ENCODE measurements at places on chromosomes 7 and 10.

DNA sequence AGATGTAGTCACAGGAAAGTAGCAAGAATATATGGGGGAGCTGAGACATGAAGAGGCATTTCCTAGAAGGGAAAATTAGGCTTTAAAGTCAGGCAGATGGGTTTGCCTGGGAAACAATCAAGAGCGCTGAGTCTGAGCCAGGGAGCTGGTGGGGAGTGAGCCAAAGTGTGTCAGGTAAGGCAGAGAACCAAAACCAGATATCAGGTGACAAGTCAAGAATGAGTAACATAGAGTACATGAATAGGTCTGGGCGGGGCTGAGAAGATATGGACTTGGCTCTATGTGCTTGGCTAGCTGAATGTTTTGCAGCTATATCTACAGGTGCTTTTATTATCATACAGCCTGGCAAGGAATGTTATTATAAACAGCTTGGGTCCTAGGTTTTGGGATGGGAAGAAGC, 49.3 kb downstream of the GPR141 start:
- no peak for DNase-seq

- DNase-seq = no peak
These were observed 36.6 kb downstream of the RNLS start for GRCh38 chr10:88546497-88546896.

DNA sequence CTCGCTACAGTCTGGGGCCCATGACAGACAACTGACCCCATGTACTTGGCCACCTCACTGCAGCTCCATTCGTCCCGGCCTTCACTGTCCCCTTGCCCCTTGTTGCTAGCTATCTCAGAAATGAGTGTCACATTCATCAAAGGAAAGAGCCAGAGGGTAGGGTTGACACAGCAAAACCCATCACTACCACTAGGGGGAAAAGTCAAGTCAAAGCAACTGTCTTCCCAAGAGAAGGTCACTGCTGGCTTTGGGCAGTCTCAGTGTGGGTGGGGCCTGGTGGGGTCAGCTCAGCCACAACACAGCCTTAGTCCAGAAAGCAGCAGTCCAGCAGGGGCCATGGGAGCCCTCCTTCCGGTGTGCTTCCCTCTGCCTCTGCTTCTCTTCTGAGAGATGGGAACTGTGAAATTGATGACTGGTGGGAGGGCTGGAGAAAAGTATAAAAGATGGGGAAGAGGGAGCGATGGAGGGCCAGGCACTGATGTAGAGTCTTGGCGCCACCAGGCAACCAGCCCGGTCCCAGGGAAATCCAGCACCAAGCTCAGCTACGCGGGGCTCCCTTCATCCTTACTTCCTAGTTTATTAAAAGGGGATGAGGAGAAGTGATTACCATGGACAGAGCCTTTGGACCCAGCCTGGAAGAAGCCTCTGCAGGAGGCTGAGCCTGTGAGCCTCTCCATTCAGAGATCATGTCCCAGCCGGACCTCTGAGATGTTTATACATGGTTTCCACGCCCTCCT, 58.0 kb downstream of the PLXNA4 start:
- no peak for DNase-seq

GRCh38 chr7:74452748-74453321, 871 bp upstream of the GTF2IRD1 start:
- DNase-seq = no peak

DNA sequence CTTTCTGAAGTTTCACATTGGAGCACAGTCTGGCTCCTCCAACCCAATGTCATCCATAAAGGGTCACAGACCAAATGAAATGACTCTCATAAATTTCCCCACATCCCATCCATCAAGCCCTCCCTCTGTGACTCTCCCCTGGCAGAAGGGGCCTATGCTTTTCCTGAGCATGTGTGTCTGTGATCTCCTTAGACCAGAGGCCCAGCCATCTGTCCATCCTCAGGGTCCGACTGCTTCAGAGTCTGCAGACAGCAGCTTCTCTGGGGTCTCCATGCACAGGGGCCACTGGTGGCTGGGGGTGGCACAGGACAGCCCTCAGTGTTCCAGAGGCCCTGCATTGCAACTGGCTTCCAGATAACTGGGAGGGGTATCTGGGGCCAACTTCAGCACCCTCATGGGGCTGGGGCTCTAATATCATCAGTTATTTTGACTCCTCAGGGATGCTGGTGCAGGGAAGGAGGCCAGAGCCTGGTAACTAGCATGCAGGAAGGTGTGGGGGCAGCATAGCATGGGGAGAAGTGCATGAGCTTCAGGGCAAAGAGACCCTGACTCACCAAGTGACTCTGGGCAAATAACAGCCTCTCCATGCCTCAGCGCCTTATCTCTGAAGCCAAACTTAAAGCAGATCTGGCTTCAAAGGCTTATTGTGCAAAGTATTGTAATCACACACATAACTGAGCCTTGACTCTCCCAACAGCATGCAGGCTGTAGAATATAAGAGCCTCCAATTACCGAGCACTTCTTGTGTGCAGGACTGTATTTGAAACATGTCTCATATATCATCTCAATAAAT, 266.9 kb downstream of the GRID1 start:
- DNase-seq = no peak

- DNase-seq = no peak
These were observed 21.9 kb downstream of the CACNB2 start for GRCh38 chr10:18162021-18162627.

GRCh38 chr10:15801641-15802040, 58.7 kb downstream of the MINDY3 start:
- DNase-seq = no peak

DNA sequence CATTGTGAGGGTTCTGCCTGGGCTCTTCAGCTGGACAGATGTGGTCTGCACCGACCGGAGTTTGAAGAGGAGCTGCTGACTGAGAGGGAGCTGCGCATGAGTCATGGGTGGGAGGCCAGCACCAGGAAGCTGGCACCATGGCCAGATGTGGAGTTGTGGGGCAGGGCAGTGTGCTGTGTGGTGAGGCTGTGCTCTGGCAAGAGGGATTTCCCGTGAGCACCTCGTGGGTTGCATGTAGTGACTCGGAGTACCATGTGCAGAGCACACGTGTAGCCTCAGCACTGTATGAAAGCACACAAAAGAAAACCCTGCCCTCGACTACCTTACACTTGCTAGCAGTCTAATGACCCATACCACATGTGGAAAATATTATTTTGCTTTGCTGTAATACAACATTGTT, 103.4 kb downstream of the WNT2 start:
- no peak for DNase-seq

DNA sequence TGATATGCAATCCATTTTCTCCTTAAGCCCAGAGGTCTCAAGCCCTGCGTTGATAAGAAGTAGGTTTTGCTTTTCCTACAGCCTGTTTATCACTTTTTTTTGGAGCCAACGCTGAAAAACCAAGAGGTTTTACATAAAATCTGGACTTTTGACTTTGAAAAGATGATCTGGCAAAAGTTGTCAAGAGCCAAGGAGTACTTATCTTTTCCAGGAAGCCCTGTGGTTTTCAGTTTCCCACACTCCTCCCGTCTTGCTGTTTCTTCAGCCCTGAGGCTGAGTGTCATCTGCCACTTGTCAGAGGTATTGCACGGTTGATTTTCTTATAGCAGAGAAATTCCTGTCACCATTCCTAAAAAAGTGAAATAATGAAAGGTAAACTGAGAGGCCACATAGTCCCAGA, 108.7 kb downstream of the TYW1 start:
- DNase-seq = no peak

- DNase-seq = no peak
These were observed 35.2 kb downstream of the USP6NL start for GRCh38 chr10:11576092-11576809.

GRCh38 chr10:3652886-3653285, 132.1 kb downstream of the KLF6 start:
- DNase-seq = no peak

DNA sequence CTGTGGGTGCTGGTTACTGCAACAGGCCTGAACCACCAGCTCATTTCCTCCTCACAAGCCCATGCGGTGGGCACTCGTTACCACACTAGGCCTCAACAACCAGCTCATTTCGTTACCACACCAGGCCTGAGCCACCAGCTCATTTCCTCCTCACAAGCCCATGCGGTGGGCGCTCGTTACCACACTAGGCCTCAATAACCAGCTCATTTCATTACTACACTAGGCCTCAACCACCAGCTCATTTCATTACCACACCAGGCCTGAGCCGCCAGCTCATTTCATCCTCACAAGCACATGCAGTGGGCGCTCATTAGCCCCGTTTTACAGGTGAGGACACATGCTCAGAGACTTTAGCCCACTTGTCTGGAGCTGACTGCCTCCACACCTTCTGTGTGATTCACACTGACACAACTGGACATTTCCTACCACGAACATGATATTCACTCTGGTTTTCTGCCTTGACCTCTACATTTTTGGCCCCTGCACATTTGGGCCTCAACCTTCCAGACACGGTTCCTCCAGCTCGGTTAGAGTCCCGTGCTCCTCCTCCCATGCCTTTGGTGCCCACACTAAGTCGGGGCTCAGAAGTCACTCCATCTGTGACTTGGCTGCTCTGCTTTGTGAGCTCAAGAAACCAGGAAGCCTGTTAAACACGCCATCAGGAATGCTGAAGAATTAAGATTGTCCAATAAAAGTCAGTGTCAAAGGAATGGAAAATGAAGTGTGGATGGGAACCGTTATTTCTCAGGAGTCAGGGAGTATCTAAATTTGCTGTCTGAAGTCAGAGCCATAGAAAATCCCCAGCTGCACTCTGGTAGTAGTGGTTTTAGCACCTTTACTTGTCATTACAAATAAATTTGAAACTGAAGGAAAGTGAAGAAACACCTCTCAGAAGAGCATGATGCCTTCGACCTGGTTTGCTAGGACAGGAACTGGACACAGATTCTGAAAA, 55.8 kb upstream of the LANCL2 start:
- DNase-seq = no peak

DNA sequence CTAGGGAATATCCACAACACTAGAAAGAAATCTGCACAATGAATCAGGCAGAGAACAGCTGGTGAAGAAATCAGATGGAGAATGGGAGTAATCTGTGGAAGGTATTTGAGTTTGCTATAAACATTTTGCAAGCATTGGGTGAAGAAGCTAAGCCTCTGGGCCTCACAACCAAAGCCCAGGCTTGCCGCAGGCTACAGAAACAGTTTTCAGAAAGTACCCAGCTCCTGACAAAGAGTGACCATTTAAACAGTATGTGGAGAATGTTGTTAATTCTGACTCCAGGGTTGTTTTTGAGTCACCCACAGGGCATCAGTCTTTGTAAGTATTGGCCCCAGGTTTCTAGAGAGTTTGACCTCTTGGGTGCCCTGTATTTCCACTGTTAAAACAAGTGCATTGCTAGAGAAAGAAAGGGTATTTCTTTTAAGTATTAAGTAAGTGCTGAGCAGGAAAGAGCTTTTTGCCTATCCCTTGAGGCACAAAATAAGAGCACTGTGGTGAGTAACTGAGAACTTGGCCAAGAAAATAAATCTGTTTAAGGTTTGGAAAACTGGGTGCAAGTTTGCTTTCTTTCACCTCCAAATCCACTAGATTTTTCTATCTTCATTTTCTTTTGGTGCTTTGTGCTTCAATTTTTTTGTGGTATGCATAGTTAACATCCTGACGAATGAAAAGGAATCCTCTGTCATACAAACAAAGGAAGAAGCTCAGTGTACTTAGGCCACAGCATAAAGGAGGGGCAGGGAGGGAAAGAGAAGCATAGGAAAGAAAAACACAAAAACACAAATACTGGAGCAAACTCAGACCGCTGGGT, 691.8 kb downstream of the SUGCT start:
- peak; percentile 42 for DNase-seq

- DNase-seq = no peak
These were observed 90.0 kb downstream of the CDK14 start for GRCh38 chr7:90686146-90686545.

GRCh38 chr10:112539340-112539739, 92.3 kb downstream of the VTI1A start:
- no peak for DNase-seq

DNA sequence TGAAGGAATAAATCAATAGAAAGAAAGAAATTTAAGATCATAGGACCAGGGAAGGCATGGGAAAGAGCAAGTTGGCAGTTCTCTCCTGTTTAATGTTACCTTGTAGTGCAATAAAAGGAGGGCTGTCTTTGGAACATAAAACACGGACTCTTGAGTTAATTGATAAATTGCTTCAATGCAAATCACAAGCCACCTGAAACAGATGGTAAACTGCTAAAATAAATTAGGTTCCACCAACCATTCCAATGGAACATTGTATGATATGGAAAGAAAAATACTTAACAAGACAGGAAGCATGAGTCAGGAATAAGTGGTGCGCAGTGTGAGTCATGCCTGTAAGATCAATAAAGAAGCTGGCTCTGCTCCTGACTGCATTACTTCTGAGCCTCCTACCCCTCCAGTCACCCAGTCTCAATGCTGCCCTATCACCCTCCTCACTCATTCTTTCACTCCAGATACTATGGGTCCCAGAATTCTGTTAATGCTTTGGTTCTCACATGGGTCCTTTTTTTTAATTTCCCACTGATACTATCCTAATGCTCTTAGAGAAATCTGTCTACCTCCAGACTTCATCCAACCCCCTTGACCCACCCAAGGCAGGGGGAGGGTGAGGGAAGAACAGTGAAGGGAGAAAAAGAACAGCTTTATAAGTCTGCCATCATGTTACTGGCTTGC, 78.9 kb downstream of the LRRC17 start:
- DNase-seq = no peak

DNA sequence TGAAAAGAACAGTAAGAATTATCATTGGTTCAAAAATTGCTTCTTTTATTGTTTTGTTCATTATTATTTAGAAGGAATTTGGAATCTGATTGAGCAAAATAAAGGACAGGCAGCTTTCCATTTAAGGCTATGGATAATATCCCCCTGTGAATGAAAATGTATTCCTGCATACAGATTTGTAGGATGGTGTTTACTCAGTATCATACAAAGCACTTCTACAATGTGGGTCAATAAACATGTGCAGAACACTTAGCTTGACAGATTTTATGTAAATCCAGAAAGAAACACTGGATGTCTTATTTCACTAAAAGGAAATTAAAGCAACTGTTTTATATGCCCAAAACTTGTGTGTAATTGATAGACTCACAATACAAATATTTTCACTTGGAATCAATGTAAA, 189.7 kb downstream of the THSD7A start:
- no peak for DNase-seq

DNA sequence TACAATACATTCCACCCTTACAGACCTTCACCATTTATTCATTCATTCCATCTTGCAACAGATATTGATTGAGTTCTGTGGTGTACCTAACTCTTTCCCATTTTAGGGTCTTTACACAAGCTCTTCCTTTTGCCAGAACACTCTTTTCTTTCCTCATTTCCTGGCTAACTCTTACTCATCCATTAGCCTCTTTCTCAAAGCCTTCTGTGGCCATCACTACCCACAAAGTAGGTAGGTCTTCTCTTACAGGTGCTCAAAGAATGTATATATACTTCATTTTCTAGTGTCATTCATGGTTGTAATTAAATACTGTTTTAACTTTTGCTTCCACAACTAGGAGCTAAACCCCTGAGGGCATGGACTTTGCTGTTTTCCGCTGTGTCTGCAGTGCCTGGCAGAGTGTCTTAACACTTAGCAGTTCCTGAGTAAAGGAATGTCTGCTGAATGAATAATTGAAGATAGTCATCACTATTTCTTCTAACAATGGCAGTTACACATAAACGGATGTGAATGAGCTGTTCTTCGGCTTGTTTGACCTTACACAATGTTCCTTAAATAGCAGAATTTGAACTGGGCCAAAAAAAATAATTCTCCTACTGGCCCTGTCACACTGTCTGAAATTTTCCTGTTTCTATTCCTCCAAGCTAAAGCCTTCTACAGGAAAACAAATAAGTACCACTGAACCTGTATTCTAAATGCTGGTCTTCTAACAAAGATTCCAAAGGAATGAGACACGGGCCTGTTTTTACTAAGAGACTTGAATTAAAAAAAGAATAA, 15.1 kb downstream of the BCAP29 start:
- no peak for DNase-seq

- DNase-seq = no peak
These were observed 134.3 kb downstream of the PLXNA4 start for GRCh38 chr7:132441935-132442334.

Measured in neuronal stem cell (in vitro differentiated cells).